Renal cortex interstitium (tissue), 15 donors: ENCODE measurements at places on chromosomes 7 and 10. TPM values are rescaled to one million over a fixed set of nuclear protein-coding genes. Genes with fewer than 3 reads are reported as not detected.

Gene ARHGAP19
- polyA plus RNA-seq = 42.6 TPM

DNA sequence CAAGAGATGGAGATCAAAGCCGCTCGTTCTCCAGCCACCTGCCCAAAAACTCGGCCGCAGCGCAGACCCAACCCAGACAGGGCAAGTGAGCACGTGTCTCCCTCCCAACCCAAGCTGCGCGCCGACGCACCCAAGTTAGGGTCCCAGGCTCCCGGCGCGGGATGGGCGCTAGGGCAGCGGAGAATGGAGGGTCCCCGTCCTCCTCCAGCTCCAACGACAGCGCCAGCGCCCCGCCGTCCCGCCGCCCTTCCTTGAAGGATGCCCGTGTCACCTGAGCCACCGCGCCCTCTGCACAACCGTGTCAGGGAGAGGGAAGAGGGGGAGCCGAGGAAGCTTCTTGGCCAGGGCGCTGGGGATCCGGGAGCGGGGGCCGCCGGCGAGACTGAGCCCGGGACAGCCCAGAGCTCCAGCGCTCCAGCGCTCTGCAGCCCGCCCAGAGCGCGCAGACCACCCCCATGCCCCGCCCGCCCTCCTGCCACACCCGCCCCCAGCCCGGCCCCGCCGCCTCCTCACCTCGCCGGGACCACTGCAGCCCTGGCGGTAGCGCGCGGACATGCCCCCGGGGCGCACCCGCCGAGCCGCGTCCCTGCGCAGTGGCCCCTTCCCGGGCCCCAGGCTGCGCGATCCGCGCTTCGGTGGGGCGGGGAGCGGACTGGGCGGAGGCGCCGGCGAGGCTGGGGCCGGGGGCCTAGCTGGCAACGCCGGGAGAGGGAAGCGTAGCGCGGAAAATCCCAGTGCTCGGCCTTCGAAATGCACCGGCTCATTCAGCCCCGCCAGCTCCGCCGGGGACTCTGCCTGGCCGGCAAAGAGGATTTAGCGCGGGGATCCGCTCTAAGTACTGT is at the start of gene SLC16A12:
Gene SLC16A12, minus strand, starts transcription at position 424 of the 842 bp plus-strand sequence. CDS start 73,016 bp downstream, outside the sequence.
- no peak for DNase-seq

Gene SPDYE18
- polyA plus RNA-seq = 0.88 TPM

Gene FANK1
- 8.5 TPM for polyA plus RNA-seq

GRCh38 chr10:24926557-24926956 is 25.8 kb downstream of the PRTFDC1 start:
- no peak for DNase-seq

DNA sequence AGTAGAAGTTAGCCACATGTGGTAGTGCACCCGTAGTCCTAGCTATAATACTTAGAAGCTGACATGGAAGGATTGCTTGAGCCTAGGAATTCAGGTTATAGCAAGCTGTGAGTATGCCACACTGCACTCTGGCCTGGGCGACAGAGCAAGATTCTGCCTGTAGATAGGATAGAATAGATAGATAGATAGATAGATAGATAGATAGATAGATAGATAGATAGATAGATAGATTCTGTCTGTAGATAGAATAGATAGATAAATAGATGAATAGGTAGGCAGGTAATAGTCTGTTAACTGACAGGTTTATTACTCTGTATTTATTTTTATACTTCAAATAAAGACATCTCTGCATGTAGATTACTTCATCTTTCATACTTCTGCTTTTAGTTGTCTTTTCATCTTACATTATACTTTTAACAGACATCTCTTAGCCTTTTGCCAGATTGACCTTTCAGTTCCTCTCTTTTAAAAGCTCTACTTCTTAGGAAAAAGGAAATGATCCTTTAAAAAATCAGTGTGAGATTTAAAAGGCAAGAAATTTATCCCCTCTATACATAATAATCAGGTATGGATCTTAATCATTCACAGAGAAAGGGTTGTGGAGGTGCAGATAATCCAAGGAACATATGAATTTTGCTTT is 31.8 kb downstream of the CCAR1 start:
- no peak for DNase-seq

- no peak for DNase-seq
Observed at GRCh38 chr7:15130666-15131541, 228.4 kb upstream of the DGKB start.

Gene OPN1SW
- polyA plus RNA-seq = 1.5 TPM

DNA sequence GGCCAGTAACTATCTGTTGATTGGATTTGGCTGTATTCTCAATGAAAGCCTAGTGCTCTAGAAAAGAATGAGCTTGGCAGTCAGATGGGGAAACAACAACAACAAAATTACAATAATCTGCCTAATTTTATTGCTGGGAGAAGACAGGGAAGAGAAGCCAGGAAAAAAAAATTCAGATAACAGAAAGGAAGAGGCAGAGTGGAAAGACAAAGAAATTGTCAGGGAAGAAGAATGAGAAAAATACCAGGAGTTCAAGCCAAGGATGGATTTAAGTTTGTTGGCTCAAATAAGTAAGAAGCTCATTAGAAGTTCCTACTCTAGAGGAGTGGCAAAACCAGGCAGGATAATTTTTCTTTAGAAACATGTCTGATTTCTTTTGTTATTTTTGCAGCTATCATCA is 45.9 kb upstream of the PRKG1 start:
- DNase-seq = no peak

GRCh38 chr7:105244594-105244993 is 144.1 kb downstream of the SRPK2 start:
- no peak for DNase-seq

Gene MCU
- polyA plus RNA-seq = 41.0 TPM

Gene SPDYE3
- 8.0 TPM for polyA plus RNA-seq

Gene MSS51
- 1.9 TPM for polyA plus RNA-seq

GRCh38 chr7:125668321-125668993 is 738.8 kb upstream of the POT1 start:
- DNase-seq = peak; percentile 14

DNA sequence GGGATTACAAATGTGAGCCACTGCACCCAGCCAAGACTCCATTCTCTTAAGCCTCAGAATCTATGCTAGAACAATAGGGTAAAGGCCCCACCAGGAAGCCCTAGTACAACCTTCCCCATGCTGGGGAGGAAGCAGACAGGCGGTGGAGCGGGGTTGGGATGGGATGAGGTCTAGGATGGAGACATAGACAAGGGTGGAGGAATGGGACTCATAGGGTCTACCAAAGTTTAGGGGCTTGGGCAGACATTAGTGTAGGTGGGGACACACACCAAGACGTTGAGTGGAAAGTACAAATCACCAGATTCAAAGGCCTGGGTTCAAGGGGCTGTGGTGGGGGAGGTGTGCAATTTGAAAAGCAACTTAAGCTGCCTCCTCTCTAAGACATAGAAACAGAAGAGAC is 19.3 kb downstream of the PRSS2 start:
- no peak for DNase-seq

DNA sequence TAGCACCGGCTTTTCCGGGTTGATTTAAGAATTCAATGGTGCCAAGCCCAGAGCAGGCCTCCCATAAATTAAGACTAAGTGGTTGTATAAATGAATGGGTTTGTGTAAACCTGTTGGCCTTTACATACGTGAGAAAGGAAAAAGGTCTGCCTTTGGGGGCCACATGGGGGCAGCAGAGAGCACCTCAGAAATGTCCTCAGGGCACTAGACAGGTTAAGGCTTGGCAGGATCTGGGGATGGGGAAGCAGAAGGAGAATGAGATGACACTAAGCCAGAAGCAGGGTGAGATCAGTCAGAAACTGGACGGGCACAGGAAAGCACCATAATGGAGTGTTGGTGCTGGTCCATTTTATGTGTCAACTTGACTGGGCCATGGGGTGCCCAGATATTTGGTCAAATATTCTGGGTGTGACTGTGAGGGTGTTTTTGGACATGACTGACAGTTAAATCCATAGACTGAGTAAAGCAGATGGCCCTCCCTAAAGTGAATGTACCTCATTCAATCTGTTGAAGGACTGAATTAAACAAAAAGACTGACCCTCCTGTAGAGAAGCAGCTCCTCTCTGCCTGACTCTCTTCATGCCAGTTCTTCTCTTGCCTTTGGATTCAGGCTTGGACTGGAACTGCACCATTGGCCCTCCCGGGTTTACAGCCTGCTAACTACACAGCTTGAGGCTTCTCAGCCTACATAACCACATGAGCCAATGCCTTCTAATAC is 58.9 kb downstream of the FRMPD2 start:
- DNase-seq = peak; percentile 11

DNA sequence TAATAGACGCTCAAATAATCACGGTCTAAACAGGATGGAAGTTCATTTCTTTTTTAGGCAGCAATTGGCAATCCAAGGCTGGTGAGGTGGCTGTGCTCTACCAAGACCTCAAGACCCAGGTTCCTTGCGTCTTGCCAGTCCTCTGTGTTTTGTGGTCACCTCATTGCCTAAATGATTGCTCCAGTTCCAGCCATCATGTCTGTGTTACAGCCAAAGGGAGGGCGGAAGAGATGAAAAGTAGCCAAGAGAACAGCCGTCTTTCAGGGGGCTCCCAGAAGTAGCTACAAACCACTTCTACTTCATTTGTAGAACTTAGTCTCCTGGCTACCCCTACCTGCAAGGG is 19.2 kb upstream of the C10orf67 start:
- no peak for DNase-seq

DNA sequence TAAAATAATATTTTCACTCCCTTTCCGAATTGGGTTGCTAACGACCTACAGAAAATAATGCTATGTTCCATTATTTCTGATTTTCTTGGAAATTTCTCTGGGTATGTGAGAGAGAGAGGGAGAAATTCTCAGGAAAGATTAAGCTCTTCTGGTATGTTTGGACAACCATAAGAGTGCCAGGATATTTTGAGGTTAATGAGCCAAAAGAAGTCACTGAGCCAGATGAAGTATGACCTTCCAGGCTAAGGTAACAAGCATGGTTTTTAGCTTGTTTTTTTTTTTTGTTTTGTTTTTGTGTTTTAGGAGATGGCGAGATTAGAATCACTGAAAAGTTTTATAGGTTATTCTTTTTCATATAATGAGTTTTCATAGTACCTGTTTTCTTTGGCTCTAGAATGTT is 171.0 kb upstream of the FOXP2 start:
- DNase-seq = no peak

DNA sequence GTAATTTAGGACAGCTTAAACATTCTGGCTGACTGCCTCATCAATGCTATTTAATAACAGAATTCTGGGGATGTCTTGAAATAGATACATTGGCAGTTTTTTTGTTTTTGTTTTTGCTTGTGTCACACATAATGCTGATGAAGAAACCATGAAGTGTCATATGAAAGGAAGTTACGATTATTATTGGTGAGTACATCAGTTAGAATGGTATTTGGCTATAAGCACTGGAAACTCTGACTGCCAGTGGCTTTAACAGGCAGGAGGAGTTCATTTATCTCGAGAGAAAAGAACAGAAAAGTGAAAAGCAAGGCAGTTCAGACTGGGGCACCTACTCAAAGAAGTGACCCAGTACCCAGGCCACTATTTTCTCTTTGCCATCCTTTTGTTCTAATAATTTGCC is 18.1 kb downstream of the LSM8 start:
- DNase-seq = no peak
